Left lung (tissue), 14 donors: ENCODE measurements at places on chromosomes 12 and 14.

- no peak for DNase-seq
Measured at GRCh38 chr14:70789961-70790360, 19.4 kb downstream of the MAP3K9 start.

DNA sequence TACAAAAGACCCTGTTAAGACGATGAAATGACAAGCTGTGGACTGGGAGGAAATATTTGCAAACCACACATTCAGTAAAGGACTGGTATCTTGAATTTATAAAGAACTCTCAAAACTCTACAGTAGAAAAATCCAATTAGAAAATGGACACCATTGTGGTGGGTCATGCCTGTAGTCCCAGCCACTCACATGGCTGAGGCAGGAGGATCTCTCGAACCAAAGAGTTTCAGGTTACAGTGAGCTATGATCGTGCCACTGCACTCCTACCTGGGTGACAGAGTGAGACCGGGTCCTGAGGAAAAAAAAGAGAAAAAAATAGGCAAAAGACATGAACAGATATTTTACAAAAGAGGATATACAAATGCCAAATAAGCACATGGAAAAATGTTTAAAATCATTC, 41.9 kb downstream of the TTC6 start:
- no peak for DNase-seq

DNA sequence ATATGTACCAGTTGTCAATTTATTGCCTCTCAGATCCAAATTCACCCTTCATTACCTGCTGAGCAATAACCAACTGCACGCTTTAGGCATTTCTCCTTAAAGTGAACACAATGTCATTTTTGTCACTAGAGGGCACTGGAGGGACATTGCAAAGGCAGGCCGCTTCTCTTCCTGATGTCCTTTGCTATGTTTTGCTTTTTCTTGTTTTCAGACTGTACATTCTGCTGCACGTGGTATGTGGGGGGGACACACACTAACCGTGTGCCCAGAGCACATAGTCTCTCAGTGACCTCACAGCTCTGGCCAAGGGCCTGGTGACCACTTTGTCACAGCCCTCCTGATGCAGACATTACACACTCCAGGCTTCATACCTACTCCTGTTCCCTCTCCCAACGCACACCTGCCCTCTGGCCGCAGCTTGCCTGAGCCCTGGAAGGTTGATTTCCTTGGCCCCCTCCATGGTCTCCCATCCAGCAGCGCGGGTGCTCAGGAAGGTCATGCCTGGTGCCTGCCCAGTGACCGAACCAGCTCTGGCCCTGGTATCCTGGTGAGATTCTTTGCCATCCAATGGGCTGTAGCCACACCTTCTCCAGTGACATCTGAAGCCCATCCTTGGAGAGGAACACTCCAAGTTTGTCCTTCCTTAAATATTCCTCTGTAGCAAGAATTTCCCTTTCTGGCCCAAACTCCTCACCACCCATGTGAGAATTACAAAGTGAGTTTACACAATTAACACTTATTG, 39.9 kb downstream of the MYO1H start:
- no peak for DNase-seq

GRCh38 chr12:78260976-78261375, 430.3 kb downstream of the NAV3 start:
- DNase-seq = no peak

- DNase-seq = no peak
Measured at GRCh38 chr12:69341328-69341727, 6.9 kb upstream of the LYZ start.

DNA sequence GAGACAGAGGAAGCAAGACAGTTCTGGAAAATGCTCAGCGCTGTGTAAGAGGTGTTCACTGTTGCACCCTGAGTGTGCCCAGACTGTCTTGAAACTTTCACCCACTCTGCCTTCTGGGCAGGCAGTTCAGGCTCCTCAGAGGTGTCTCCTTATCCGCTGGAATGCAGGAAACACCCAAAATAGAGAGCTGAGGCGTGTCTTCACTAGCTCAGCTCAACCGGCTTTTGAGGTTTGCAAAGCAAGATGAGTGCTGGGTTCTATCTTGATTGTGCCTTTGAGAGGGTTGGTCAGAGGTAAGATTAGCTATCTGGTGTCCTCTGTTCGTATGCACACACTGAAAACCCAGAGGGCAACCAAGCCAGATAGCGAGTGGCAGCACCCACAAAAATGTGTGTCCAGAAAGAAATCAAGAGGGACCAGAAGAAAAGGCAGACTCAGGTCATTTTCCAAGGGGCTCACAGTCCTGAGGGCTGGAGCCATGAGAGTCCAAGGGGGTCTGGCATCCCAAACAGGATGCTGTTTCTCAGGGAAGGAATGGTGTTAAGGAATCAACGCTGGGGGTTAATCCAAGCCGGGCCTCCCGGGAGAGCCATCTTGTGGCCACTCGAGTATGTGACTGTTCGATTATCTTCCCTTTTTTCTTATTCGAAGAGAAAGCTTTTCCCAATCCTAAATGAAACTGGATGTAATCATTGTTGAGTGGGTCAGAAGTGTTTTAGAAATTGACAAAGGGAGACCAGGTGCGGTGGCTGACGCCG, 47.1 kb downstream of the TBX3 start:
- no peak for DNase-seq

DNA sequence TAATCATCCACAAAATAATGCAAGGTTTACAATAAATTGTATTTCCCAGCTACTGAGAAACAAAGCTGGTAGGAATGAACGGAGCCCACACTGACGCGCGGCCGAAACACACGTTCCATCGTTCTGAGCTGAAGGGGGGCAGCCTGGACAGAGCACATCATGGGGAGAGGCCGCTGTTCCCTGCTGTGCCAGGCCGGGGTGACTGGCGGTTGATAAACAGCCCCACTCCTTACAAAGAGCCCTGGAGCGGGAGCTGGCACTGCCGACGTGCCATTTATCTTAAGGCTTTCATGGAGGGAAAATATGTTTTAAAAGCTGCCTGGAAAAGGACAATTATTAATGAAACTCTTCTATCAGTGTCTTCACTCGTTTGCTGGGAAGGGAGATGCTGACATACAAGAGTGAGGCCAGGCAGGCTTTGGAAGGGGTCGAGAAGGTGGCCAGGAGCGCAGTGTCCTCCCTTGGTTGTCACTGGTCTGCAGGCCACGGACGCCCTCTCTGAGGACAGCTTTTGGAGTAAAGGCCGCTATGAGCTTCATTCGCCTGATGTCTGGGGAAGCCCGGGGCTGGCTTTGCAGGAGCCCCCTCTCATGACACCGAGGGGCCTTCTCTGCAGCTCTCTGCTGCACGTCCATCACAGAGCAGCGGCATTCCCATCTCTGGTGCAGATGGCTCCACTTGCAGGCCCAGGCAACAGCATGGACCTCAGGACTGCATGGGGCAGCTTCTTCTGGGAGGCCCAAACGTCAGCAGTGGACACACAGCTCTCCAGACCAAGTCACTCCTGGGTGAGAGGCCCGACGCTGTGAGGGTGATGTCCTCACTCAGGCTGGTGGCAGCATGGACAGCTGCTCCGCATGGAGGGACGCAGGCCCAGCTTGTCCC, 355.3 kb upstream of the SFSWAP start:
- no peak for DNase-seq

DNA sequence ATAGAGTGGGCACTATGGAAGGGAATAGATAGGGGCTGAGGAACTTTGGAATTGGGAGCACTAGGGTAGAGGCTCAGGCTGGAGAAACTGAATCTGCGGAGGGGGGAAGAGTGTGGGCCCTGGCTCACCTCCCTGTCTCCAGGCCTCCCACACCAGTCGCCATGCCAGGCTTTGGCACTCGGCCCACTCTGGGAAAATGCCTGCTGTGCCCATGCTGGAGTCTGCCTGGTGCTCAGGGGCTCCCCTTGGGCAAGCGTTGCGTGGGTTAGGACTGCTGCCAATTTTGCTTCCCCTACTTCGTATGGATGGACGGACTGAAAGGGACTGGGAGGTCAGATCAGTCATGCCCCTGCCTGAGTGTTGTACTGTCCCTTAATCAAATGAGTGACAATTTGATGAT, 34.6 kb upstream of the CISTR start:
- no peak for DNase-seq

GRCh38 chr12:54005853-54006558, 2.8 kb upstream of the HOXC8 start:
- peak; percentile 89 for DNase-seq

DNA sequence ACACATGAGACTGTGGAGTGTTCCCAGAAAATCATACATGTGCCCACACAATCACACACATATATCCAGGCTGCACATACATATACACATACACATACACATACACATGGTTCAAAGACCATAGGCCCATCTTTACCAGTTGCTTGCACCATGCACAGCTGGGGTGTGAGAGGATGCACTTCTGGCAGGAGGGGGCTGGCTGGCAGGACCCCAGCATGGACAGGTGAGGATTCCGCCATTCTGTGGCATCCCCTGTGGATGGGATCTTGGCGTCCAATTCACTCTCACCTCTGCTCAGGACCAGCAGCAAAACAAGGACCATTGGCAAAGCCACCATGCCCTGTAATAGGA, 7.0 kb downstream of the ITGB7 start:
- no peak for DNase-seq

GRCh38 chr12:59834659-59835474, 239.0 kb downstream of the SLC16A7 start:
- DNase-seq = no peak

GRCh38 chr14:100774164-100774537, 47.5 kb downstream of the DLK1 start:
- no peak for DNase-seq

- no peak for DNase-seq
Measured at GRCh38 chr14:68235011-68235410, 415.4 kb downstream of the RAD51B start.

DNA sequence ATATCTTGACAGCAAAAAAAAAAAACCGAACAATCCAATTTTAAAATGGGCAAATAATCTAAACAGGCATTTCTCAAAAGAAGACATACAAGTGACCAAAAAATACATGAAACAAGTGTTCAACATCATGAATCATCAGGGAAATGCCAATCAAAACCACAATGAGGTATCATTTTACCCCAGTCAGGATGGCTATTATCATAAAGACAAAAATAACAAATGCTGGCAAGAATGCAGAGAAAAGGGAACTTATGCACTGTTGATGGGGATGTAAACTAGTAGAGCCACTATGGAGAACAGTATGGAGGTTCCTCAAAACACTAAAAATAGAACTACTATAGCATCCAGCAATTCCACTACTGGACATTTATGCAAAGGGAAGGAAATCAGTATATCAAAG, 448.2 kb downstream of the RGS6 start:
- no peak for DNase-seq

- no peak for DNase-seq
Measured at GRCh38 chr14:48614003-48614402, 938.6 kb upstream of the MDGA2 start.

- DNase-seq = no peak
Measured at GRCh38 chr14:20956376-20956976, 1.2 kb downstream of the RNASE2 start.

DNA sequence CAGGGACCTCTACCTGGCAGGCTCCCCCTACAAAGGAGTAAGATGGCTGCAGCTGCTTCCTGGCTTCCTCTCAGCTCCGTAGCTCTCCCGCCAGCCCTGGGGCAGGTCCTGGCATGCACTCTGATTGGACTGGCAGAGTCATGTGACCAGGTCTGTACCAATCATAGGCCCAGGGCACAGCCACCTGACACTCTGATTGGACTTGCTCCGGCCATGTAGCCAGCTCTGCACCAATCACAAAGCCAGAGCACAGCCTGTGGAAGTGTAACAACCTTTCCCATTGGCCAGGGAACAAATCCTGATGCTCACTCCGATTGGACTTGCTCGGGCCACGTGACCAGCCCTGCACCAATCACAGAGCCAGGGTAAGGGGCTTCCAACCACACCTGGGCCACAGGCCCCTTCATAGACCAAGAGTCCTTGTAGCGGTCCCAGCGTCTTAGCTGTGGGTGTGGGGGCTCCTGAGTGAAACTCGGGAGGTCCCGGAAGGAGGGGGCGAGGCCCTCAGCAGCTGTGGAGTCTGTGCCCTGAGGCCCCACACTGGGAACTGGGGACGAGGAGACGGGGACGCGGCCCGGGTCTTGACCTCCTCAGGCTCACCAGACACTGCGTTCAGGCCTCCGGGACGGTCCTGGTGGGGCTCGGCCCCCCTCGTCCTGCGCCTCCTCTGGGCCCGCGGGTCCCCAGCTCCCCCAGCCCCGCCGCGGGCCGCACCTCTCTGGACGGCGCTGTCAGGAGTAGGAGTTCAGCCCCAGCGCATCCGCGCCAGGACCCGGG, 210.6 kb downstream of the ADGRD1 start:
- DNase-seq = no peak

GRCh38 chr12:27919671-27920235, 52.8 kb downstream of the PTHLH start:
- DNase-seq = no peak

DNA sequence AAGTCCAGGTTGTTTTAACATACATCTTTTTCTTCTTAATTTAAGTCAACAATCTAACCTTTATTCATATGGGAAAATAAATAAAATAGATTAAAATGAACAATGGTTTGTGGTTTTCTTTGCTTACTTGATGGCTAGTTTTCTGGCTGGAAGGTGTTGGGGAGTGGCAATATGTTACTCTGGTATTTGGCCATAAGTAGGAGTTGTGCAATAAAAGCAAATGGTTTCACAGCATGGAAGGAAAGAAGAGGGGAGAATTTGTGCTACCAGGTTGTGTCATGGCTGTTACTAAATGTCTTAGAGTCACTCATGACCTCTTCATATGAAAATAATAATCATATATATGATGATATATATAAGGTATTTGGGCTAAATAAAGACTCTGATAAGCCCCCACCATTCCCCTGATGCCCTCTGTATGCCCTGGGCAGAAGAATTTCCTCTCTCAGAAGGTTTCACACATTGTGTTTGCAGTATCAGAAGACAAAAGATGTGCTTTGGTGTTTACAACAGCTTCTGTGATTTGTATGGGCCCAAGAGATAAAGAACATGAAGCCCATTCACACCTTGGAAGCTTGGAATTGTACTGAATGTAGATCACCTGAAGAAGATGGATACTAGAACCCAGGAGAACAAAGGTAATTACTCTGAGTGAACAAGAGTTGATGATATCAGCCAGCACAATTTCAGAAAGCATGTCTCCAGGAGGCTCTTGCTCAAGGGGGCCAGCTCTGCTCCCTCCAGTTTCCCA, 160.9 kb downstream of the ALG10B start:
- DNase-seq = no peak

- DNase-seq = no peak
Measured at GRCh38 chr14:67734675-67735074, 33.0 kb downstream of the RDH12 start.

DNA sequence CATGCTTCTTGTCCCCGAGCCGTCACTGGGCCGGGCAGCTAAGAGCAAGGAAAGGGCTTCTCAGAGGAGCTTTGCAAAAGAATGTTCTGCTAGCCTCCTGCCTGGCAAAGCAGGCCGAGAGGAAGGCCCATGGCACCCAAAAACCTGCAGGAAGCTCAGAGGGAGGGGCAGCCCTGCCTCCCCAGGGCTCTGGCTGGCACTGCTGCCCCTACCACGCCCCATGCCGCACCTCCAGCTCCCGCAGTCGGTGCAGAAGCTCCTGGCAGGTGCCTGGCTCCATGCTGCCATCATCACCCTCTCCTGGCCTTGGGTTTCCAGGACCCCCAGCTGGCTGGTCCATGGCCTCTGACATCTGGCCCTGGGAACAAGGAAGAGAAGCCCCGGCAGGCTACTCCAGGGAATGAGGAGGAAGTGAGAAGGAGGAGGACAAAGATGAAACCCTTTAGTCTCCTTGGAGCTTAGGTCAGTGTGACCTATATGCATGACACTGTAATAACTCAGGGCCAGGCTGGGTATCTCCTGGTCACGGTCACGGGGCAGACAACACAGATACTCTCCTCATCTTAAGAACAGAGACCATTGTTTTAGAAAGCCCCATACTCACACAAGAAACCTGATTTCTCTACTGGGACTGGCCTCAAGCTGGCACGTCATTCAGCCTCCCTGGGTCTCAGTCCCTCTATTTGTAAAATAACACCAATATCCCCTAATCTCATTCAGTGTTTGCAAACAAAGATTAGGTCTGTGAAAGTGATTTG, 24.3 kb downstream of the NCKAP5L start:
- no peak for DNase-seq
